ENCODE measurements at places on chromosomes 6 and 20.

GRCh38 chr20:24810676-24811407 lies 138.2 kb upstream of the CST7 start:
- no peak for DNase-seq

DNA sequence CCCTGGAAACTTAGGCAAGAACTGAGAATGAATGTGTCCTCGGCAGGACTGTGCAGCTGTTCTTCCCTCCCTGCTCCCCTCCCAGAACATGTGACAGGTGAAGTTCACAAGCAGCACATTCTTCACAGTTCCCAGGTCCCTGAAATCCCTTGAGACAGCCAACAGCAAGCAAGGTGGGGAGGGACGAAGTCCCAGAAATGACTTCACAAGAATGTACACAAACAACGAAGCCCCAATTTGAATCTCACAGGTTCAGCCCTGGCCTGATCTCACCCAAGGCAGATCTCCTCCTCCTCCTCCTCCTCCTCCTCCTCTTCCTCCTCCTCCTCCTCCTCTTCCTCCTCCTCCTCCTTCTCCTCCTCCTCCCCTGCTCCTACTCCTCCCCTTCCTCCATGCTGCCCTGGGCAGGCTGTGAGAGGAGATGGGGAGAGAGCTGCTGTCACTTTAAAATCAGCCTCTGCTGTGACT lies 32.4 kb downstream of the WRNIP1 start:
- DNase-seq: no peak

GRCh38 chr6:357261-357790 lies 34.2 kb upstream of the IRF4 start:
- no peak for DNase-seq

- no peak for DNase-seq
Measured at GRCh38 chr6:46581459-46582177, 71.0 kb downstream of the CYP39A1 start.

DNA sequence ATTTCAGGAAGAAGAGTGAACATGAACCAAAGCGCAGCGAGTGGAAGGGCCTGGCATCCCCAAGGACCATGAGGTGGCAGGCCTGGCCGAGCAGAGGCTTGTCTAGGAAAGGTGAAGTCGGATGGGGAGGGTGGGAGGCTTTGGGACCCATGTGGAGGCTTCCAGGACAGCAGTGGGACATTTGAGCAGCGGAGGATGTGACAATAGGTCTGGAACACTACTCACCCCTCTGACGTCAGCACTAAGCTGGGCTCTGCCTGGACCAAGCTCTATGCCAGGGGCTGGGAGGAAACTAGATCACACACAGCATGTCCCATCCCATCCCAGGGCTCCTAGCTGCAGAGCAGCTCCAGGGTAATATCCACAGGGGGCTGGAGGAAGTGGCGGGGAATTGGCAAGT lies 175.3 kb upstream of the RIN2 start:
- no peak for DNase-seq

GRCh38 chr6:107495971-107496370 lies 6.1 kb downstream of the SOBP start:
- no peak for DNase-seq

GRCh38 chr6:117465691-117466090 lies 16.8 kb upstream of the DCBLD1 start:
- peak; percentile 31 for DNase-seq

DNA sequence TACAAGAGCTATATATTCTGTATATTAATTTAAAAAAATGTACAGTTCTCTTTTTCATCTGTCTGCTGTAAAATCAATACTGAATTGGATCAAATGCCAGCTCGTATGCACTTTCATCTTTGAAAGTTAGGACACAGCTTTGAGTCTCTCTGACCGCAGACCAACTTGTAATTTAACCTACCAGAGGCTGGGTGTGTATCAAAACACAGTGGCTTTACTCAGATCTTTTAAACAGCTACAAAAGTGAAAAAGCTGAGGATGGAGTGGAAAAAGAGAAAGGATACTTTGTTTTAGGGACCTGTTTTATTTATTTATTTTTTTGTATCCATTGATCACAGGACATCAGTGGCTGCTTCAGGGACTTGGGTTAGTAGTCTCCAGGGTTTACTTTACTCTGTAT lies 44.1 kb downstream of the KIAA0408 start:
- DNase-seq: no peak

GRCh38 chr6:83613378-83613777 lies 95.5 kb downstream of the SNAP91 start:
- DNase-seq: no peak

GRCh38 chr6:152701081-152701862 lies 3.6 kb downstream of the MYCT1 start:
- DNase-seq: no peak

GRCh38 chr20:57742507-57743181 lies 32.8 kb upstream of the PMEPA1 start:
- no peak for DNase-seq

DNA sequence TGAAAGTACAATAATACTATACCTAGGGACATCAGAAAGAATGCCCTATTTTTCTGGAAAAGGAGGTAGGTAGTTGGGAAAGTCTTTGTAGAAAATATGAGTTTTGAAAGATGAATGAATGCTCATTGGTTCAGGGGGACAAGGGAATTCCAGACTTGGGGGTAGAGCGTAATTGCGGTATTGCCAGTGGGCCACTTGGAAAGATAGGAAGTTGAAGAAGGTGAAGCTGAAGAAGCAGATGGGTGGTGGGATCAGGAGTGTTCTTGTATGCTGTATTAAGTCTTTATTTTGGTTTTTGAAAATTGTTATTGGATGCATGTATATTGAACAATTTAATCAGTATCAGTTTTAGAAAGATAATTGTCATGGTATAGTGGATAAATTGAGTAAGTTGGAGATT lies 57.9 kb upstream of the SMIM8 start:
- no peak for DNase-seq

Data from activated CD4-positive, alpha-beta T cell treated with anti-CD3 and anti-CD28 coated beads, Interleukin-2, Interleukin-6, amounts not matched to agents 100 ng/mL and 50 ng/mL, durations not matched to agents 16 hours and 8 hours (primary cell).